ENCODE measurements at places on chromosomes 5 and 9.

GRCh38 chr9:6218099-6218502, 2.5 kb downstream of the IL33 start:
- peak; percentile 82 for DNase-seq

DNA sequence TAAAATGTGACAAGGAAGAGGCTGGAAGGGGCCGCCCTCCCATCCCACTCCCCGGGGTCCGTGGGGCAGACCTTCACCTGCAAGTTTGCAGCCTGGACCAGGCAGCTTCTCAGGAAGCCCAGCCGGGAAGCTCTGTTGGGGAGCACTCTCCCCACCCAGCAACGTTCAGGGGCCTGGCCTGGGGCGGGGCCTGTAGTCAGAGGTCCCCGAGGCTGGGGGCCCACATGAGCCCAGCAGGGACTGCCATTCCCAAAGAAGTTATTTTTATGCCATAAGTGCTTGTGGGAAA, 32.7 kb upstream of the NOTCH1 start:
- no peak for DNase-seq

DNA sequence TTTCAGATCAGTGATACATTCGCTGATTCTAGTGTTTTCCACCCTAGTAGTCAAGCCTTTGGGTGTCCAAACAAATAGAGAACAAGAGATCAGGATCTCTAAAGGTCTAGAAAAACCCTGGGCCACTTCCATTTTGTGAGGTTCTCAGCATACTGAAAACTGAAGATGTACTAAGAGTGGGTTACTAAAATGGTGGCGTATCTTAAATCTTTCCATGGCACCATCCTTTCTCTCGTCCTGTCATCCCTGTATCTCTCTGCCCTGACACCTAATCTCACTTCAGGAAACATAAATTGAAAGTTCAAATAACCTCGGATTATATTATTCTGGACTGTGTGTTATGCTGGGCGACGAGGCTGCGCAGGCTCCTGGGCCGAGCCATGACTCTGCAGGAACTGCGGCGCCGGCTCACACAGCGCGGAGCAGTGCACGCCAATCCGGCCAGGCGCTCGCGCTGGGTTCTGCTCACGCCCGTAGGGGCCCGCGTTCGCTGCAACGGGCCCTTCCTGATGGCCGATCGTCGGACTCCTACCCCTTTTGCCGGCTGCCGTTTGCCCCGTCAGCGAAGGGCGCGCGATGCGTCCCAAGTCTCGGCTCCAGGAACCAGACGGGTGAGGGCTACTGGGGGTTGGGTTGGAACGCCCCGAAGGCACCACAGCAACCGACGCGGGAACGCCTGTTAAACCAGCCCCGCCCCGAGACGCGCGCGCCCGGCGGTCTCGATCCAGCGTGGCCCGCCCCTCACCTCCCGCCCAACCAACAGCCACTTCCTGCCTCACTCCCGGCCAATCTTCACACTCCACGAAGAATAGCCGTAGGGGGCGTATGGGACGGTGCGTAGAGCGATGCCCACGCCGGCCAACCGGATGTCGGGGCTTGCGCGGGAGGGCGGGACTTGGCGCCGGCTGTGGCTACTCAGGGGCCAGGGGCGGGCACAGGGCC, 503 bp upstream of the CANX start:
- DNase-seq: peak; percentile 100

GRCh38 chr5:173242079-173242478, 7.1 kb upstream of the NKX2-5 start:
- no peak for DNase-seq

DNA sequence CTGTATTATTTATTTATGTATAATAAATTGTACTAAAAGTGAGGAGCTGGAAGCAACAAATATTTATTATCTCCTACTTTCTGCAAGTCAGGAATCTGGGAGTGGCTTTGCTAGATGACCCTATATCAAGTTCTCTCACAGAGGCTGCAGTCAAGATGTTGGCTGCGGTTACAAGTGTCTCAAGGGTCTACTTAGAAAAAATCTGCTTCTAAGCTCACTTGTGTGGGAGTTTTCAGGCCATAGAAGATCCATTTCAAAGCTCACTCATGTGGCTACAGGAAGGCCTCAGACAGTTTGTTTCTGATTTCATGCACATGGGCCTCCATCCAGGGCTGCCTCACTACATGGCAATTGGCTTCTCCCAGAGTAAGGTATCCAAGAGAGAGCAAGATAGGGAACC, 551.1 kb downstream of the CAAP1 start:
- DNase-seq: no peak

- DNase-seq: no peak
These were observed 185.3 kb downstream of the MAPKAP1 start for GRCh38 chr9:125521462-125522327.

GRCh38 chr5:72441094-72441723, 66.0 kb downstream of the ZNF366 start:
- no peak for DNase-seq
